ENCODE measurements at places on chromosomes 5 and 9.

- no peak for DNase-seq
Measured at GRCh38 chr9:36742264-36742663, 169.6 kb downstream of the MELK start.

GRCh38 chr5:160434022-160434531 is 12.4 kb downstream of the PTTG1 start:
- DNase-seq = no peak

DNA sequence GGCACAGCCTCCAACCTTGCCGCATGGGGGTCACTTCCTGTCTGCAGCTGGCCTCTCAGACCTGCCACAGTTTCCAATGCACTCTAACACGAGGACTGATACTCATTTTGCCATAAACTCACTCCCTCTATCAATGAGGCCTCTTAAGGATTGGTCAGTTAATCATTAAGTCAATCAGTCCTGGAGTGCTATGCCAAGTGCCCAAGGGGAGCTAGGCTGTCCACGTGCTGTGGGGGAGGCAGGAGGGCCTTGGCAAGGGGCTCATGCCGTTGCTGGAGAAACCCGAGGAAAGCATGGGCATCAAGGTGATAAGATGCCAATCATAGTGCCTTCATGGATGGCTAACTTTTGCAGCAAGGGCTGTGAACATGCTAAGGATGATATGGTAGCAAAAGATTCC is 1.7 kb upstream of the ALDH1B1 start:
- no peak for DNase-seq

DNA sequence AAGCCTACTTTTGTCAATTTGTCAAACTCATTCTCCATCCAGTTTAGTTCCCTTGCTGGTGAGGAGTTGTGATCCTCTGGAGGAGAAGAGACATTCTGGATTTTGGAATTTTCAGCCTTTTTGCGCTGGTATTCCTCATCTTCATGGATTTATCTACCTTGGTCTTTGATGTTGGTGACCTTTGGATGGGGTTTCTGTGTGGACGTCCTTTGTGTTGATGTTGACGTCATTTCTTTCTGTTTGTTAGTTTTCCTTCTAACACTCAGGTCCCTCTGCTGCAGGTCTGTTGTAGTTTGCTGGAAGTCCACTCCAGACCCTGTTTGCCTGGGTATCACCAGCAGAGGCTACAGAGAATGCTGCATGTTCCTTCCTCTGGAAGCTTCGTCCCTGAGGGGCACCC is 71.2 kb downstream of the P4HA2 start:
- DNase-seq = no peak

- DNase-seq = no peak
Measured at GRCh38 chr5:107155707-107156106, 515.0 kb downstream of the EFNA5 start.

DNA sequence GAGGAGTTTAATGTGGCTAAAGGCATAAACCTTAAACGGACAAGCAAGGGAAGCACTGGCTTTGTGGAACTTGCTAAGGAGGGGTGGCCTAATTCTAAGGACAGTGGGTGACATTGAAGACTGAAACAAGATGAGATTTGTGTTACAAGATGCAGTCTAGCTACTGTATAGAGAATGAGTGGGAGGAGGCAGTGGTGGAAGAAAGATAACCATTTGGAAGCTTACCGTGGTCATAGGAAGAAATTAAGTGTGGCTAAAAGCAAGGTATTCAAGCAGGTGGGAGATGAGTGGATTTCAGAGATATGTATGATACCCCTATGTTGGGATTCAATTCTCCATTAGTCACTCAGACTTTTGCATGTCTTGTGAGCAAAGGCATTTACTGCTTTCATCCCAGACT is 4.6 kb downstream of the PAM start:
- DNase-seq = no peak

DNA sequence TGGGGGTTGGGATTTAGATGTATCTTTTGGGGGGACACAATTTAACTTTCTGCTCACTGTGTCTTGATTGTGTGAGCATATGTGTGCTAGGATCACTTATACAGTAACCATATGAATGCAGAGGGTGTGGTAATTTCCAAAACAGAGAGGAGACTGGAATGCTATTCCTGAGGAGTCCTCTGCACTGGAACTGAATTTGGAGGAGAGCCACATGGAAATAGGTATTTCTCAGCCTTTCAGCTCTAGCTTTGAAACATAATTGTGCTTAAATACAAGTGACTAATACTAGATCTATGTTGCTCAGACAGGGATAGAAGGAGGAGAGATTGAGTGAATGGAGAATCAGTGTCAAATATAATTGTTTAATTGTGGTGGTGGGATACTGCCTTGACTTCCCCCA is 45.5 kb downstream of the FOCAD start:
- DNase-seq = no peak

DNA sequence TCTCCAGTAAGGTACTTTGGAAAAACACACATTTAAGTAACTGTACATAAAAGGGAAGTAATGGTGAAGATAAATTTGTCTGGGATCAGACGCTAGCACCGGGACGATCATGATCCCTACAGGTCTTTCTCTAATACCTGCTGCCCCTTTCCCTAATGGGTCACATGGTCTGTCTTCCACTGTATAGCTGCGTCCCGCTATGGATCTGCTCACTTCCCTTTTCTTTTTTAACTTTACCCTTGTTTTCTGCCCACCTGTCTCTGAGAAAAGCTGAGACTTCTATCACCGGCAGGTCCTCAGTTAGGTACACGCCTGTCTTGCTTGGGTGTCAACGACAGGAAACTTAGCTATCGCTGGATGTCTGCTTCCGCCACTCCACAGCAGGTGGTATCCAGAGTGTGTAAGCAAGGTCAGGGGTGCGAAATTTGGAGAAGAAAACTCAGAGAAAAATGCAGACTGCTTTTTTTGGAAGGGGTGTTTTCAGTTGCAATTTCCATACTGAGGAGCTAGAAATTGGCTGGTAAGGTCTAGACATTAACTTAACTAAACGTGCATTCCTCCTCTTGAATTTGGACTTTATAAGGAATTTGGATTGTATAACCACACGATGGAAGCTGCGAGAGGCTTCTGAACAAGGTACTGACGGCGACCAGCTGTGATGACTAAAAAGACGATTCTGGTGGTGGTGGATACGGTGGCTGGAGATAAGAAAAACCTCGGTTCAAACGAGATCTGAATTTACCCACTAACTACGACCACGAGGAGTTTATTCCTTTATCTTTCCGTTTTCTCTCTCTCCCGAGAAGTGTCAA is 1.1 kb upstream of the ICE1 start:
- DNase-seq = no peak

GRCh38 chr9:3827175-3827574 is 301.4 kb upstream of the RFX3 start:
- no peak for DNase-seq

- DNase-seq = no peak
Measured at GRCh38 chr5:30505014-30505886, 688.2 kb upstream of the CDH6 start.

DNA sequence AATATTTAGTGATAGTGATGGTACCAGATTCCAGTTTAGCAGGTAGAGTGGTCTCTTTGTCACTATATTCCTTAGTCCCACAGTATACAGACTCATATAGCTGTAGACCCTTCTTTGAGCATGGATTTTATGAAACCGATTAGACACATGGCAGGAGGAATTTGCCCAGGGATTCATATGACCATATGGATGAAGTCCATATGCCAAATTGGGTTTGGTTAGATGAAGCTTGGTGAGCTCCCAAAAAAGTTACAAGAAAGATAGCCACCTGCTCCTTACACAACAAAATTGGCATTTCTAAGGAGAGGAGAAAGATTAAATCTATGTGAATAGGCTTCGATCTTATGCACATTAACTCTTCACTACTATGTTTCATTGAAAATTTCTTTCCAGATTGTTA is 211.4 kb downstream of the CWC27 start:
- no peak for DNase-seq

DNA sequence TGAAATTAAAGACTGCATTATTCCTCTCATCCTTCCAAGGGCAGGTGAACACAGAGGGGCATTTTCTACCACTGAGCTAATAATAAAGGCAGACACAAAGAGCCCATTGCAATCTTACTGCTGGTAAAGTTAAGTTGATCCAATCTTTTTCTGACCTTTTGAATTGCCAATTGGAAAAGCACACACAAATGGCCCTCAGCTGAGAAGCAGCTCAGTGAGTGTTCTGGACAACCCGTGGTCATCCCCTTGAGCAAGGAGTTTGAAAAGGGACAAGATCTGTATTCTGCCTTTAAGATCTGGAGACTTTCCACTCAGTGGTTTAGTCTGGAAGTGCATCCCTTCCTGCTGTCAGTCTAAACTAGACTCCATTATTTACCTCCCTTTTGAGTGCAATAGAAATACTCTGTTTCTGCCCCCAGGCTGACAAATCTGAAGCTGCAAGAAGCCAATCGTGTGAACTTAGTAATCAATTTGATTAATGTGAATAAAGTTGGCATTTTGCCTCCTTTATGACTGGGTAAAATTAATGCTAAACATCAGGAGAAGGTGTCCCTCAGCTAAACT is 835.7 kb downstream of the MAT2B start:
- no peak for DNase-seq

DNA sequence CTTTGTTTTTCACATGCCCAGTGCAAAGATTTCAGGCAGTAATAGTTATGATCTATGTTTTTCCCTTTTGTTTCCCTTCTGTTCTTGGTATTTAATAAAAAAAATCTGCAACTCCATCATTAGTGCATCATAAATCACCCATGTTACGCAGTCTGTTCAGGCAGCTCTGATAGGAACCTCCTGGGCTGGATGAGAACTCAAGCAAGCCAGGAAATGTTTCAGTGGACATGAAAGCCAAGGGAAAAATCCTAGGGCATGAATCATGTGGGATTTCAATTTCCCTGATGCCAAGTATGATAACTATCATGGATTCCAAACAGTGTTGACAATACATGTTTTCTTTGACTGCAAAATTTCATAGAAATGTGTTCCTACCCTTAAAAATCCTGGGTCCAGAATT is 119.7 kb upstream of the TARS1 start:
- DNase-seq = no peak
